Stimulated activated CD4-positive, alpha-beta T cell treated with anti-CD3 and anti-CD28 coated beads, Interleukin-12 subunit alpha, Interleukin-12 subunit beta, amount 100 ng/mL, for 4 hours (primary cell): ENCODE measurements at places on chromosomes 12 and 14.

GRCh38 chr14:23435543-23436326 is at the start of gene MYH7:
Gene MYH7, minus strand, starts transcription at chr14:23435660. Its CDS starts 1,928 bp downstream, at chr14:23433732.
- DNase-seq = no peak

- no peak for DNase-seq
Observed at GRCh38 chr12:16165506-16165905, 112.0 kb downstream of the SLC15A5 start.

DNA sequence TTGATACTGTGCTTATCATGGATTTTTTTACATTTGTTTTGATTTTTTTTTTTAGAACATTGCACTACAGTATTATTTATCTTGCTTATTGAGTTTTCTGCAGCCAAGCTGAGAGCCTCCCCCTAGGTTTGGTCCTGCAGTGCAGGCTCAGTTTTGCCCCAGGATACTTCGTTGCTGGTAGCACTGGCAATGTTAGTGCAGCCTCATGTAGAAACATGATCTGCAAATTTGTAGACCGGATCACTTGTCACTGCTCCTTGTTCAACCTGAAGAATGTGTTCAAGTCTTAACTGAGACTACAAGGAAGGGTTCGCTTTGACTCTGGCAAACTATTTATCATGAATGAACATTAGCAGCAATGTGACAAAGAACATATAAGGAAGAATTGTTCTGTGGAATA is 377.2 kb upstream of the PDE3A start:
- no peak for DNase-seq

DNA sequence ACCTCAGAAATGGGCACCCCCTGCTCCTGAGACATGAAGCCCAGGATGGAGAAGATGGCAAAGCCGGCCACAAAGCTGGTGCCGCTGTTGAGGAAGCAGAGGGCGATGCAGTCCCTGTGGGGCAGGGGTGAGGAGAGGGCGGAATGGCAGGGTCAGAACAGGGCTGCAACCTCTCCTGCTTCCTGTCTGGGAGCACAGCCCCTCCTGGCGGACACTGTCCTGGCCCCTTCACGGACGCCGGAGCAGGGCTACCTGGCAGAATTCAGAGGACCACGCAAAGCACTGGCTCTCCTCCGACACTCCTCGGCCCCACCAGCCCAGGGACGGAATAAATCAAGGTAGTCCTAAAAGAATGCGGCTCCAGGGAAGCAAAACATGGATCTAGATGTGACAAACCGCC is 12.4 kb upstream of the SLC6A12 start:
- DNase-seq = no peak

GRCh38 chr14:58238252-58239243 is 6.1 kb upstream of the PSMA3 start:
- no peak for DNase-seq

DNA sequence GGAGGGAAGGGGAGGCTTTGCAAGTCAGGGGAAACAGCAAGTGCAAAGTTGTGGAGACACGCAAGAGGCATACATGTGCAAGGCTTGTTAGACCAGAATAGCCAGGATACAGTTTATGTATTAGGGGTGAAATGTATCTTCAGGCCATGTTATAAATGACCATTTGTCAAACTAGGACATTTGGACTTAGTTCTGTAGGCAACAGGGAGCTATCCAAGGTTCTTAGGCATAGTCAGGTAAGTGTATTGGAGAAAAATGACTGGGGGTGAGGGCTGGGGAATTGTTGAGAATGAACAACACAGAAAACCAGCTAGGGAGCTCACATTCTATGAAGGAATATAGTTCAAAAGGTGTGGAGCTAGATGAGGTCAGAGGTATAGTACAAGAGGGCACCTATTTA is 42.5 kb downstream of the TPH2 start:
- DNase-seq = no peak

GRCh38 chr12:77033658-77034536 is 31.5 kb downstream of the E2F7 start:
- DNase-seq = no peak

GRCh38 chr12:52602552-52602951 is 1.3 kb upstream of the KRT72 start:
- no peak for DNase-seq

- no peak for DNase-seq
Observed at GRCh38 chr14:74064883-74065282, 19.4 kb downstream of the ALDH6A1 start.

GRCh38 chr12:42779186-42779859 is 189.8 kb upstream of the PRICKLE1 start:
- DNase-seq = no peak

- peak; percentile 33 for DNase-seq
Observed at GRCh38 chr12:124915239-124916236, 1.1 kb upstream of the UBC start.

DNA sequence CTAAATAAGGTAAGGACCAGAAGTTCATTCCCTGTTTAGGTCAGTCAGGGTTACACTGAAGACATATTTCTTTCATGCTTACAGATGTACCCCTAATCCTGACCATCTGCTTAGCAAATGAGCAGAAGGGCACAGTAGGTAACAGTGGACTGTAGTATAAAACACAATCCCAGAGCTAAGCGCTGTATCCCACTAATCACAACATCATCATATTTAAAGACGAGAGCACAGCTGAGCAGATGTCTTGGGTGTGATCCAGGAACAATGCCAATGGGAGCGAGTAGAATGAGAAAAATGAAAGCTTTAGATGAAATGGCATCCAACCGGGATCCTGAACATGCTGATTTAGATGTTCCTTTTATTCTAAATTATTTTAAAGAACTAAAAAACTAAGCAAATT is 213.4 kb downstream of the CCER1 start:
- no peak for DNase-seq

- DNase-seq = no peak
Observed at GRCh38 chr12:12930633-12931219, 21.2 kb downstream of the GPRC5D start.

DNA sequence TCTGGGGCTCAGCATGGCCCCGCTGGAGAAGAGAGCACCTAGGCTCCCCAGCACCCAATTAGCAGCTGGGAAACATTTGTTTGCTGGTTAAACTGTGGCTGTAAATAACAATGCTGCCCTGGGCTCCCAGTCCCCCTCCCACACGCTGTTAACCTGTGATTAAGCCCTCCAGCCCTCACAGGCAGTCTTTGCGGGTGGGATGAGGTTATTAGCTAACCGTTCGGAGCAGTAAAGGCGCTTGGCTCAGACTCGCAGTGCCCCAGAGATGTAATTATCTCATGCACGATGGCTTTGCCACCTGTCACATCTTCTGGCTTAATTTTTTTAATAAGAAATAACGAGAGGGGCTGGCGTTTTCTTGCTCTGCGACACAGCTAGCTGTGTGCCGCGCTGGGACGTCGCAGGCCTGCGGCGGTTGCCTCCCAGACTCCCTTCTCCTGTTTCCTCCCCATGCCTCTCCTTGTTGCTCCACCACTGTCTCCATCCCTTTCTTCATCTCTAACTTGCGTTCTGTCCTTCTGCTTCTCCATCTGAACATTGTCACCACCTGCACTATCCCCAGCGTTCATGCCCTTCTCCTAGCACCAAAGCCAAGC is 239.2 kb upstream of the FKBP4 start:
- DNase-seq = no peak

GRCh38 chr12:8834230-8834629 is 11.8 kb downstream of the A2ML1 start:
- no peak for DNase-seq

DNA sequence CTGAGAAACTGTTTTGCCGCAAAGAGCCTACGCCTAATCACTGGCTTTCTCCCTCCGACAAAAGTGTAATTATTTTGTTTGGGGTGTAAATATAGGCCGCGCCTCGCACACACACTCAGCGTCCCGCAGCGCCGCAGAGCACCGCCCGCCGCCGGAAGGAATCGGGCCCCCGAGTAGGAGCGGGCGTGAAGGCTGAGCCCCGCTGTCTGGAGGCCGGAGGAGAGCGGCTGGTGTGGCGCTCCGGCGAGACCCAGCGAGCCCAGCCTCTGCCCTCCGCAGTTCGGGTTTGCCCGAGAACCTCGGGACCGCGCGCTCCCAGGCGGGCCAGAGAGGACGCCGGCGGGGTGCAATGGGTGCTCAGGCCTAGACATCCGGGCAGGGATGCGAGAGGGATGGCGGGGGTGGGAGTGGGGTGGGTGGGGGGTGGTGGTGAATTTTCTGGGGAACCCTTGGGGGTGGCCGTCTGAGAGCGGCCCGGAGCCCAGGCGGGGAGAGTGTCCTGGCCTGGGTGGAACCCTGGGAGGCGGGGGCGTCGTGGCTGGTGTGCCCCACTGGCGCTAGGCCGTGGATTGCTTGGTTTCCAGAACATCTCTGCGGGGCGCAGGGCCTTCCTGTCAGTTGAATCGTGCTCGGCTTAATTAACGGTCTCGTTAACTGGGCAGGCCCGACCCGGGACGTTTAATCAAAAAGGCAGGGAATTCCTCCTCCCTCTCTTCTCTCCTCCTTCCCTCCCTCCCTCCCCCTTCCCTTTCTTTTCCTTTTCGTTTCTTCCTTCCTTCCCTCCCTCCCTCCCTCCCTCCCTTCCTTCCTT is 4.7 kb upstream of the LHX5 start:
- no peak for DNase-seq

GRCh38 chr12:103207936-103208335 is 250.5 kb downstream of the ASCL1 start:
- no peak for DNase-seq

DNA sequence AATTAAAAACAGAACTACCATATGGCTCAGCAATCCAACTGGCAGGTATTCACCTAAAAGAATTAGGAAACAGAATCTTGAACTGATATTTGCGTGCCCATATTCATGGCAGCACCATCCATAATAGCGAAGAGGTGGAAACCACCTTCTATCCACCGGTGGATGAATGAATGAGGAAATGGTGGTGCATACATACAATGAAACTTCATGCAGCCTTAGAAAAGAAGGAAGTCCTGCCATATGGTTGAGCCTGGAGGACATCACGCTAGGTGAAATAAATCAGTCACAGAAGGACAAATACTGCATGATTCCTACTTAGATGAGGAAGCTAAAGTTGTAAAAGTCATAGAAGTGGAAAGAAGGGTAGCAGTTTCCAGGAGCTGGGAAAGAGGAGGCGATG is 6.6 kb downstream of the TCL1A start:
- no peak for DNase-seq

GRCh38 chr14:93035917-93036651 is 79.6 kb downstream of the ITPK1 start:
- DNase-seq = no peak

GRCh38 chr12:6821591-6822425 is at the start of gene GPR162:
Gene GPR162, plus strand, starts transcription at chr12:6821821. Its CDS starts 2,078 bp downstream, at chr12:6823899.
- DNase-seq = no peak

DNA sequence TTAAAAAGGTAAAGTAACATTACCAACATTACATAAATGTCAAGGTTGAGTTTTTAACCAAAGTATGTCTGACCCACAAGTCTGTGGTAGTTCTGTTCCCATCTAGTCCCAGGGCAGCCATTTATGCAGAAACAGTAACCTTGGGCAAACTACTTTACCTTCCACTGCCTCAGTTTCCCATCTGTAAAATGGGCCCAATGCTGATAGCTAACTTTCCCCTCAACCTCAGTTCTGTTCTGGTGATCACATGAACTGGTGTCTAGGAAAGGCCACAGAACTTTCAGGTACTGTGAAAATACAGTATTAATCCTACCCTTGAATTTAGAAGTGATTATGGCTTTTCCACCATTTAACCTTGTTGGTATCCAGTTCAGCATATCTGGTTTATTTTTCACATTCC is 113.6 kb downstream of the ZFP36L1 start:
- DNase-seq = no peak

DNA sequence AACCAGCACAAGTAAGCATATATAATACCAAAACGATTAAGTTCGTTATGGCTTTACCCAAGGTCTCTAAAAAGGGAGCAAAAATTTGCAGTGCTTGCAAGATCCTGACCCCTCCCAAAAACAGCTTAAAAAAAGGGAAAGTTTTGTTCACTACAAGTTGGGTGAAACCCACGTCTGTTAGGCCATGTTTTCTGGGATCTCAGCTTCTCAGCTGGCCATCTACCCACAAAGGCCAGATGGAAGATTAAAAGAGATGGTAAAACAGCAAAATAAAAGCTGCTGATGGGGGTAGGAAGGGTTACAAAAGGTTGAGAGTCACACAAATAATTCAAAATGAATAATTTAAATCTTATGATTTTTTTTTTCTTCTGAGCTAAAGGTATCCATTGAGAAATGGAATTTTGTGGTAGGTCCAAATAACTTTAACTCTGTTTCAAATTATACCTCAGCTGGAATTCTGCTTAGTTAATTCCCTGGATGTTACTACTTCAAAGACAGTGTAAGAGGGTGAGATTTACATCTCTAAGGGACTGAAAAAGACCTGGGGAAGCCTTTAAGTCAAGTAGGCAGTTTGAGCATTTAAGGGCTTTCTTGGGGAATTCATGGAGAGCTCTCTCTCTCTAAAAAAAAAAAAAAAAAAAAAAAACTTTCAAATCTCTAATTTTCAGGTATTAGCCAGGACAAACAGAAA is 185.6 kb upstream of the NAV3 start:
- DNase-seq = no peak

- no peak for DNase-seq
Observed at GRCh38 chr12:56178347-56178746, 10.9 kb downstream of the SMARCC2 start.

- no peak for DNase-seq
Observed at GRCh38 chr12:107557589-107558100, 128.0 kb upstream of the PWP1 start.

GRCh38 chr12:10501030-10501429 is 4.7 kb upstream of the EIF2S3B start:
- no peak for DNase-seq

- DNase-seq = no peak
Observed at GRCh38 chr14:103692159-103692558, 23.1 kb downstream of the XRCC3 start.

GRCh38 chr14:24710403-24711112 is 76.6 kb upstream of the GZMB start:
- DNase-seq = peak; percentile 35

DNA sequence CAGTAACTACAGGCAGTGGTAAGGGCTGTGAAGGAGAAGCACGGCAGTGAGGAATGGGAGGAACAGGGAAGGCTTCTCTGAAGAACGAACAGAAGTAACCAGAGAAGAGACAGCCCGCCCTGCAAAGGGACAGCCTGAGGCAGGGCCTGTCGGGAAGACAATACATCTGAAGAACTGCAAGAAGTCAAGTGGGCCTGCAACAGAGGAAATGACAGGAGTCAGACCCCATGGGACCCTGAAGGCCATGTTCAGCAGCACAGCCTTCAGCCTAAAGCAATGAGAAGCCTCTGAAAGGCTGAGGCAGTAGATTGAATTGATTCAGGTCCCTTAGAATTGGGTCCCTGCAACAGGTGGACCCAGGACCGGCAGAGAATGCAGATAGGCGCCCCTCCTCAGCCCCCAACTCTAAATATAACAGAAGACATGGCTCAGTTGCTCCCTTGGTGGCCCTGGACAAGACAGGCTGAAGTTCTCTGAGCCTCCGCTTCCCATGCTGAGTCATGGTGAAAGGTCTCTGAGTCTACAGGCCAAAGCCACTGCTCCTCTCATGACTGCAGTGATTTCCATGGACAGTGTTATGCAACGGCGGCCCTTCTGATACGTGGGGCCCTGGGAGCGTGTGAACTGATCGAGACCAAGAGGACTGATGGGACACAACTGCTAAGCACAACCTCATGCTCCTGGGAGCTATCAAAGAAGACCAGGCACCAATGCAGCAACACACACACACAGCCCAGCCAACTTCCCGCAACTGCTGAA is 10.8 kb upstream of the ACTR6 start:
- DNase-seq = no peak
